Heart left ventricle (tissue), 16 donors: ENCODE measurements at places on chromosomes 6 and 20.

- DNase-seq, result peak; percentile 63
- no peaks in the 10 kb centered on the region for H3K36me3 ChIP-seq
- no peak overlapping the region for H3K27ac ChIP-seq
Observed at GRCh38 chr20:38217791-38218565, 42.6 kb downstream of the KIAA1755 start.

GRCh38 chr20:46946181-46946624 lies 51.6 kb downstream of the EYA2 start:
- H3K4me3 ChIP-seq, result no peak overlapping the region
- H3K27me3 ChIP-seq, result no peaks in the 10 kb centered on the region
- H3K27ac ChIP-seq, result peak overlapping the region; percentile 6
- no peaks in the 10 kb centered on the region for H3K36me3 ChIP-seq
- no peak for DNase-seq

GRCh38 chr6:128763599-128764300 lies 119.2 kb upstream of the LAMA2 start:
- H3K4me1 ChIP-seq, result no peaks in the 10 kb centered on the region
- H3K27ac ChIP-seq, result no peak overlapping the region
- no peaks in the 10 kb centered on the region for H3K36me3 ChIP-seq
- no peak overlapping the region for H3K4me3 ChIP-seq
- H3K27me3 ChIP-seq, result no peaks in the 10 kb centered on the region
- no peak for DNase-seq

DNA sequence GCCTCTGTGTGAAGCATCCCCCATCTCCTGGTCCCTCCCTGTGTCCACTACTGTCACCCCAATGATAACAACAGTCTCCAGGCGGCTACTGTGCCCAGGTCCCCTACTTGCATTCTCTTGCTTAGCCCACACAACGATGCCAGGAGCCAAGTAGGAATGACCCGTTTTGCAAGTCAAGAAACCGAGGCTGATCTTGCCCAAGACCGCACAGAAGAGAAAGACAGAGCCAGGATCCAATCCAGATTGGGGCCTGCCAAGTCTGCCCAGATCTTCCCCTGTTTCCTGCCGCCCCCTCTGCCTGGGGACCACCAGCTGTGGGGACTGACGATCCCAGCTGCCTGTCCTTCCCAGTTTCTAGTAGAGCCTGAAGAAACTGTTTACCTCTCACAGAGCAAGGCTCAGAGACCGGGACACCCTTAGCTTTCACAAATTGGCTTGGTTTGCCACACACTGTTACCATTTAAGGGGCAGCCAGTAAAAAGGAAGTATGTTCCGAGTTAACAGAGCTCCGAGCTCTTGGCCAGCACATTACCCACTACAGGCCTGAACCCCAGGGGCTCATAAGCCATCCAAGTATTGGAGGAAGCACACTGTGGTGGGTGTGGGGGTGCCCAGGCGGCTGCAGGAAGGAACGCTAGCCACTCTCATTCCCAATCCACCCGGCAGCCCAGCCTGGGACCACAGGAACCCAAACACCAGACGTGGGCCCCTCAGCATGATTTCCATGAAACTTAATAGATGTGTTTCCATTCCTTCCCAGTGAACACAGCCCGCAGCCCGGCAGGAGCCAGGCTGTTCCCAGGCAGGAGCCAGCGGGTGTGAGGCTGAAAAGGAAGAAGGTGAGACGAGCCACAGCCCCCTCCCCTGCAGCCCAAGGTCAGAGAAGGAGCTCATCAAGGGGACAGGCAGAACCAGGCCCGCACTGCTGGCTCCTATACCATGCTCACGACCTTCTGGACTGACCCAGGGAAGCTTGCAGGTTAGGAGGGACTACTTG lies 7.9 kb downstream of the KIAA1755 start:
- no peak for DNase-seq
- no peaks in the 10 kb centered on the region for H3K4me1 ChIP-seq
- peak overlapping the region; percentile 46 for H3K27ac ChIP-seq
- no peaks in the 10 kb centered on the region for H3K27me3 ChIP-seq
- no peak overlapping the region for H3K4me3 ChIP-seq

DNA sequence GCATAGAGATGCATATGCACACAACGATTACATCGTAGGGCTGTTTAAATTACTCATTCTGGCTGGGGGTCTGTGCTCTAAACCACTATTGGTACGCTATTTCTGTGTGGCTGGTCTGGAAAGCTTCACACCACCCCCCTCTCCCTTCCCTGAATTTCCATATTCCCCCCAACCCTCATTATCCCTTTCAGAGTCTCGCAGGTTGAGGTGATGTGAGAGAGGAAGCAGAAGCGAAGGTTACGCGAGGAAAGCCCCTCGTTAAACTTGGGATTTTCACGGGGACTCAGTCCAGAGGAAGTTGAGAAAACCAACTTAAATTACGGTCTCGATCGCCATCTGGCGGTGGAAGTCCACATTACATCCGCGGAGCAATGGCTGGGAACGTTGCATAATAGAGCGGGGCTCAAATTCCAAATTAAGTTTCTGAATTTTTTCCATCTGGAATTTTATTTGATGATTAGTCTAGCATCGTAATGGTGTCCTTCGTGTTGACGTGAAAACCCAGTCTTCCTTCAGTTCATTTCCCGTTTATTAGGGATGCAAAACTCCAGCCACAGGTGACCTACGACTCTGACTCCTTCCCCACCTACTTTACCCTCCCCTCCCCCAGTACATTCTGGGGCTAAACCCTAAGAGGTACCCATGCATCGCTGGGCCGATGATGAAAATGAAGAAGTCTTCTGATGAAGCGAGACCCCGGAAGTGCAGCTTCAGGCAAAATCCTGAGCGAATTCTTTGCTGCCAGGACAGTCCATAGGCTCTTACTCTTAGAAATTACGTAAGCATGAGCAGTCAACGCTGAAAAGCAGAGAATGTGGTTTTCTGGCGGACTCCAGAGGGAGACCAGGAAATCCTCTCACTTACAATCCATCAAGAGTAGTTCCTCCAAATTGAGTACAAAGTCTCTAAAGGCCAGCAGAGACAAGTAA lies 19.7 kb downstream of the HLA-DOB start:
- H3K27ac ChIP-seq, result no peak overlapping the region
- peak overlapping the region; percentile 43 for H3K4me3 ChIP-seq
- H3K36me3 ChIP-seq, result no peaks in the 10 kb centered on the region
- peak; percentile 83 for DNase-seq

- no peaks in the 10 kb centered on the region for H3K27me3 ChIP-seq
- peaks cover 5% of the 10 kb centered on the region for H3K36me3 ChIP-seq
- no peak for DNase-seq
- peaks cover 6% of the 10 kb centered on the region for H3K4me1 ChIP-seq
Observed at GRCh38 chr20:44644230-44644617, 7.3 kb downstream of the ADA start.

DNA sequence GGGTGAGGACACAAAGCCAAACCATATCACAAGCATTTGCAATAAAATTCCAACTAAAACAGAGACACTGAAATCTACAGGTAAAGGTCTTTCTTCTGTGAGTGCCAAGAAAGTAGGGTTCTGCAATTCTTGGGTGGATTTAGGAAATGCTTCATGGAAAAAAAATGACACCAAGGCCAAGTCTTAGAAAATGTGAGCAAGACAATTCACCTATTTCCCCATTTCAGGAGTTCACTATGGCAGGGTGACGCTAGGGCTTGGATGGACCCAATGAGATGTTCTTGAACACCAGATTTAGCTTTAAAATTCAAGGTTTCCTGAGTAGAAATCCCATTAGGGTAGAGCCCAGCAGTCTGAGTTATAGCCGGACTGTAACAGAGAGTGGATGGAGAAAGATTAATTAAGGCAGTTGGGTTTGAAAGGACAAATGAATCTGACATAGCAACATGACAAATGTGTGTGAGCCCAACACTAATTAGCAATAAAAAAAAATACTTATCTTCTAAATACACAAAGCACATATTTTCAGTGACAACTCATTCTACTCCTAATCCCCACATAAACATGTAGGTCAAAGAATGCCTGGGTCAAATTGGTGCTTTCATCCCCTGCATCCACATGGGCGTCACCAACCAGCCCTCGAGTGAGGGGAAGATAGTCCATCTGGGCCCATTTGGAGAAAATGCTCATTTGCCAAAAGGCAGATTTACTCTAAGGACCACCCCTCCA lies 180.4 kb upstream of the JARID2 start:
- H3K27ac ChIP-seq, result no peak overlapping the region
- H3K4me3 ChIP-seq, result no peak overlapping the region
- H3K27me3 ChIP-seq, result no peaks in the 10 kb centered on the region
- H3K4me1 ChIP-seq, result no peaks in the 10 kb centered on the region

DNA sequence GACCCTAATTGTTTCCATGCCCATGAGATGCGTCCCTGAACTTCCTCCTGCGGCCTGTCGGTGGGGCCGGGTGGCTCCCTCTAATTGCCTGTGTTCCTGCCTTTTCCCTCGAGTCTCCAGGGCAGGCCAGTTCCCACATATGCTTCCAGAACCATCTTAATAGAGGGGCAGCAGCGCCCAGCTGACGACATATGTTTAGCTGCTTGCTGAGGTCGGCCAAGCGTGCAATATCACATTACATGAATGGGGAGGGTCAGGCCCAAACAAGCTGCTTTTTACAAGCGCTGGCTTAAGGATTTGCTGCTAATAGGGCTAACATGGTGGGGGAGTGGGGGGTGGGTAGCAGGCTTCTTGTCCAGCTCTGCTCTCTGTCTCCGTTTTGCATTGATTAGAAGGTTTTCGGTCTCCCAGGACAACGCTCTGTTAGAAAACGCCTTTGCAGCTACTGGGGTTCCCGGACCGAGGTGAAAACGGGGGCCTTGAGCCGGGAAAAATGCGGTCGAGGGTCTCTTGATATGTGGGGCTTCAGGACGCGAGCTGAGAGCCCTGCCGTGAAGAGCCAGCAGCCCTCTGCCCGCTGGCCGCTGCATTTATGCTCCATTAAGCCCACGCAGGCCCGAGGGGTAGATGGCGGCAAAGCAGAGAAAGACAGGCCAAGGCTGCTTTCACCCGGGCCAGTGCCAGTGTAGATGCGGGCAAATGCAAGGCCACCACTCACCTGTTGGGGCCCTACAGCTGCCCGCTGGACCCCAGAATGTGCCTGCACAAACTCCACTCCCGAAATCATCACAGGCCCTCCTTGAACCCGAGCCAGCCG lies 308.5 kb downstream of the BMP7 start:
- no peaks in the 10 kb centered on the region for H3K4me1 ChIP-seq
- no peak for DNase-seq
- no peak overlapping the region for H3K4me3 ChIP-seq
- peaks cover 83% of the 10 kb centered on the region for H3K27me3 ChIP-seq
- no peak overlapping the region for H3K27ac ChIP-seq

- no peak overlapping the region for H3K27ac ChIP-seq
- H3K4me3 ChIP-seq, result no peak overlapping the region
- H3K36me3 ChIP-seq, result no peaks in the 10 kb centered on the region
- DNase-seq, result no peak
Observed at GRCh38 chr6:36370638-36371037, 16.8 kb downstream of the ETV7 start.
